Body of pancreas (tissue), 4 donors: ENCODE measurements at places on chromosomes 1 and 21. TPM values are rescaled to one million over a fixed set of nuclear protein-coding genes. Genes with fewer than 3 reads are reported as not detected.

DNA sequence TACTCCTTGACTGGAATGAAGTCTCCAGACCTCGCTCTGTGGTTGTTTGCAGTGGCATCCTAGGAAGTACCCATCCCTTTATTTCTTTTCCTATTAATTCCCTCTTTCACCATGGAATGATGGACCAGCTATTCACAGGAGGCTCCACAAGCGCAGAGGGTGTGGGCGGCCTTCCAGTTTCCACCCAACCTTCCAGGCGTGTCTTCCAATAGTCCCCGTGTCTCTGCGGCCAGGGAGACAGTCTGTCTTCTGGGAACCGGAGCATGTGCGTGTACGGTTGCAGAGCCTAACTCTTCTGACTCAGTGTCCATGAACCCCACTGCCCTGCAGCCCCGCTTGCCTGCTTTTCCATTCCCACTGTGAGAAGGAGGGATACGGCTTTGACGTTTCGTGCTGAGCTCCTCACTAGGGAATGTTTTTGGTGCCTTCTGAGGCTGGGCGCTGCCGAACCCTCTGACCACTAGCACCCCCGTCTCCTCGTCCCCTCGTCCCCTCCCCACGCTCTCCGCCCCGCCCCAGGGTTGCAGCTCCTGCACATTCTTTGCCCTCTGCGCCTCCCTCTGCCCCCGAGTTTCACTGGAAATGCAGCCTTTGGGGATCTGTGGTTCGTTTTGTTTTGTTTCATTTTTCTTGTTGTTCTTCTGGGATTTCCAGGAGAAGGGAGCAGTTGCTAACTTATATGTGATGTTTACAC, 26.3 kb upstream of the FAM3B start:
- DNase-seq, result no peak

DNA sequence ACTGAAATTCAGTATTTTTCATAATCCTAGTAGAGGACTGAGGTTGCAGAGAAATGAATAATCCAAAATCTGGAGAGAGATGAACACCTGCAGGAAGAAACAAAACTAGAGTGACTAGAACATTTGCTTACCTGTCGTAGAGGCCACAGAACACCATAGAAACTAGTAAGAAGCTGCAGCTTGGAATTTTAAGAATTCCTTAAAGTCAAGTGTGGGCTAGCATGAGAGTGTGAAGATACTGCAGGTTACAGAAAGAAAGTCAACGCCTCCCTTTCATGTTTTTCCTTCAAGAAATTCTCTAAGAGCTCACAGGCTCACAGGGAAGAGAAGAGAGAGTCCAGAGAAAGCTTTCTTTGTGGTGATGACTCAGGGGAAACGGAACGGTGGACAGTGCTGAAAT, 633.7 kb downstream of the LRRIQ3 start:
- DNase-seq, result no peak

GRCh38 chr1:107362468-107363140, 221.8 kb downstream of the NTNG1 start:
- no peak for DNase-seq

- DNase-seq, result no peak
Observed at GRCh38 chr1:233647073-233647472, 33.2 kb downstream of the KCNK1 start.

DNA sequence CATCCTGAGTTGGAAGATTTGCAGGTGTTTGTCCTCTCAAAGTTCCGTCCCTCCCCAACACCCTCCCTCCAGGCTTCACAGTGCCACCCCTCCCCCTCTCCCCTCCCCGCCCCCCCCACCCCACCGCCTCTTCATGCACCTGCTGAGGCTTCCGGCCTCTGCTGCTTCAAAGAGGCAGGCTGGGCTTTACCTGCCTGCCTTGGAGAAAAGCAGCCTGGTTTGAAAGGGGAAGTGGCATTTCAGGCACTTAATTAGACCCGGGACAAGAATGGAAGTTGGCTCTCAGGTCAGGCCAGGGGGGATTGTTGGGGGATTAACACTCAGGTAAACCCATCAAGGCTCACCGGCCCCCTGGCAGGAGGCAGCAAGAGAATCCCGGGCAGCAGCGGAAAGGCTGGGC, 21.1 kb downstream of the PAX7 start:
- DNase-seq, result no peak

DNA sequence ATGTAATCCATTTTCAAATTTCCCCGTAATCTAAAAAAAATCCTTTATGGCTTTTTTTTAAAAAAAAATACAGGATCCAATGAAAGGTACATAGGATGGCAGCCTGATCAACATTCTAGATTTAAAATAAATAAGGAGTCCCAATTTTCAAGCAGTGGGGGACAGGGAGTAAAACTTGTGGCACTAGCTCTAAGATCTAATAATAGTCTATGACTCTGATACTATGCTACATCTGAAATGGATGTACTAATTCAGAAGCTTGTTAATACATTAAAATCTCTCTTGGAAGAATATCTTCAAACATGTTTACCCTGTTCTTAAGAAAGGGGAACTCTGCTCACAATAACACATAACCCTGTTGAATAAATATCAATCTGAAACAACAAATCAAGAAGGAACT, 8.5 kb downstream of the DIPK1A start:
- DNase-seq, result no peak

DNA sequence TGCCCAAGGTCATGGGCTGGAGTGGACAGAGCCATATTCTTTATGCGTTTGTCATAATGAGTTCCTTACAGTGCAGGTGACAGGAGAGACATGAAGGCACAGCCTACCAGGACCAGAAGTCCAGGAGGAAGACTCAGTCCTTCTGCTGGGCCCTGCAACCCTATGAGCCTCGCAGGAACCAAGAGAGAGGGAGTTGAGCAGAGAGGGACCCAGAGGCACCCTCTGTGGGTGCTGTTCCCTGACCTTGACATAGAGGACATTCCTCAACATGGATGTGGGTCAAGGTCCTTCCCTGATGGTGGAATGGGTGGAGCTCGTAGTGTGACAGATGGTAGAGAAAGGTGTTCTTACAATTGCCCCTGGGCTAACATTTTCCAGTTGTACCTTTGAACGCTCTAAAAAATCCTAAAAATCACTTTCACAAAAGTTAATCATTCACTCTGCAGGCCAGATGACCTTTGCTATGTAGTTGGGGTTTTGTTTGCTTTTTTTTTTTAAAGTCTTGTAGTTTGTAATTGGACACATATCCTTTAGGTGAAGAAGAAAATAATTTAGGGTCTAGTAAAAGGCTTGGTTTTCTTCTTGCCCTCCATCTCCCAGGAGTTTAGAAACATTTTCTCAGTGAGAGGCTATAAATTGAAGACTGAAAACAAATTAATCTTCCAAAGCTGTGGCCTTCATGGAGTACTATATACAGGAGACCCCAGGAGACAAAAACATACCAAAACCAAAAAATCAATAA, 41.9 kb downstream of the MAB21L3 start:
- no peak for DNase-seq

DNA sequence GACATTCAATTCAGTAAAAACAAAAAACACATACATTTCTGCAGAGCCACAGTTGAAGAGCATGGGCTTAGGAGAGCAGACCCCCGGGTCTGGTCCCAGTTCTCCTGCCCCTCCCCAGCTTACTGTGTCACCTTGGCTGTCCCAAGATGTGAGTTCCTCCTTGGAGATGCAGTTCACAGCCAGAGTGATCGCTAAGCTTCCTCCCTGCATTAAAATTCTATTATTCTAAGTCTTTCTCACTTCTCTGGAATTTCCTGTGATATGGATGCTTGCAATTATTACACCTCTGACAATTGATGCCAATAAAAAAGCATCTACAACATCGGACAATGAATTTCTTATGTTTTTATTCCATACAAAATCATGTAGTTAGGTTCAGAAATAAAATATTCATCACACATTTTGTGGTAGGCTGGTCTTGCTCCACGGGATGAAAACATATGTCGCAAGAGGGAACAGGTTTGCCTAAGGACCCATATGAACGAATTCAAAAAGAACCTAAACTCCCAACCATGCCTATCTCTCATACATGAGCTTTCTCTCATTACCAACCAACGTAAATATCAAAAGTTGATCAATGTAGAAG, 328.5 kb upstream of the RUNX1 start:
- no peak for DNase-seq

- DNase-seq, result no peak
Observed at GRCh38 chr1:48216941-48217340, 5.6 kb upstream of the SLC5A9 start.

DNA sequence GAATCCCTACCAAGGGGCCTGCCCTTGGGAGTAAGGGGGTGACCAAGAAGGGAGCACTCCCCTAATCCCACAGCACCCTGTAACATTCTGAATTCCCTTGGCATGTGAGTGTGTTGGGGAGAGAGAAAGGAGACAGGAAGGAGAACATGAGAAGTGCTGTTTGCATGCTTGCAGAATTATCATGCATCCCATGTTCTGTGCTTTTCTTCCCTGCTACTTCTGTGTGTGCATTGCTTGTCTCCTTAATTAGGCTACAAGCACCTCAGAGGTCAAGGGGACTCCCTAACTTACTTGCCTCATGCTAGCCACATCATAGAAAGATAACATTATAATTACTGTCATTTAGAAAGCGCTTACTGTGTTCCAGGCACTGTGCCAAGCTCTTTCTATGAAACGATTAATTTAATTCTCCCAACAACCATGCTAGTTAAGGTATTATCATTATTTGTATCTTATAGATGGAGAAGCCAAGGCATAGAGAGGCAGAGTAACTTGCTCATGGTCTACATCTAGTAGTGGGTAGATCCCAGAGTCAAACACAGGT, 11.1 kb downstream of the NOS1AP start:
- no peak for DNase-seq

- no peak for DNase-seq
Observed at GRCh38 chr1:101323535-101323934, 86.7 kb downstream of the S1PR1 start.

- no peak for DNase-seq
Observed at GRCh38 chr21:32604464-32604863, 7.7 kb downstream of the CFAP298 start.

DNA sequence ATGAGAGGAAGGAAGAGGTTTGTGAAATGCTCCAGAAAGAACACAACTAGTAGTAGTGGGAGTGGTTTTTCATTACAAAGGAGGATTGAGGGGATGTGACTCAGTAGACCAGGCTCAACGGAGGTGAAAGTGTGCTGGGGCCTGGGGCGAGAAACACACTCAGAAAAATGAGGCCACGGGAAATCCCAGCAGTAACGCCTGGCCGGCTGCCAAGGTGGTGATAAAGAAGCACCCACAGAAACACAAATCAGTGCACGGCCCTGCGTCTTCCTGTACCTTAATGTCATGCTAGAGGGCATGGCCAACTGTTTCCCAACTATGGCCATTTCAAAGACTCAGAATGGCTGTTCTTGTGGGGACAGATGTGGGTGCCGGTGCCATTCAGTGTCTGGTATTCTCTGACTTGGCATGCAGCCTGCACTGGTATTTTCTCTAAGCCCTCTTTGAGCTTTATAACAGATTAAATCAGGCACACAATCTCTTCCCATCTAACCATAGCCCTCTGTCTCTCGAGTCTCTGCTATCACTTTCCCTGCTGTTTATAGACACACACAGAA, 38.2 kb downstream of the URB2 start:
- peak; percentile 39 for DNase-seq

GRCh38 chr1:208511242-208511860, 267.2 kb upstream of the PLXNA2 start:
- DNase-seq, result no peak

- DNase-seq, result peak; percentile 41
Observed at GRCh38 chr1:154962156-154962749, 671 bp upstream of the PYGO2 start.

GRCh38 chr1:57329001-57329527, 94.8 kb downstream of the DAB1 start:
- no peak for DNase-seq

DNA sequence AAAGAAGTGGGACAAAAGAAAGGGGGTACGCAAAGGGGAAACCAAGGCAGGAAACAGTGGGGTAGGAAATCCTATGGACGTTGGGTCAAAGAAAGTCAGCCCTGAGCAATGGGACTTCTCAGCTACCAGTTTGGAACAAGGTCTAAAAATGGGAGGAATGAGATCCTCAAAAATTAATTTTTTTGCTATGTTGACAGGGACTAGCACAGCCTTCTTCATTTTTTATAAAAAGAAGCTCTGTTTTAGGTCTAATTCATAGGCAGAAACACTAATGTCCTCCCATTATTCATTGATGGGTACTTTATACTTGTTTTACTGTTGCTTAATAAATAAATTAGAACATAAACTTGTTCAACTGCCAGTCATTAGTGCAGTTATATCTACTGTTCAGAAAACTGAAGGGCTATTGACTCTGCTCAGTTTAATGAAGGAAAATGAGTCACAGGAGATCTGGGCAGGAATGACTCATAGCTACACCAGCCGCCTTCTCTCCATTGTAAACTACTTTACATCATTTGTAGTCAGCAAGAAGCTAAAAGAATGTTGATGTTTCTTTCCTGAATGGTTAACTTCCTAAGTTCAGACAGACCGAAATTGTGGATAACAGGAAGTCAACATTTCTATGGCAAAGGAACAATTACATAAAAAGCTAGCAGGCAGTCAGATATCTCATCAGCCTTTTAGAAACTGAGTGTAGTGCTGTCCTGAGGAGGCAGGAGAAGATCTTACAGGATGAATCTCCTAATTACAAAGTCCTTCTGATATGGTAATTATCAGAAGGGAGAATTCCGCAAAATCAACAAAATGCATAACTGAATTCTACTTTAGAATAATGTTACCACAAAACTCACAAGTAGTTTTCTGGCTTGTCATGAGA, 356.4 kb upstream of the PKN2 start:
- peak; percentile 37 for DNase-seq

DNA sequence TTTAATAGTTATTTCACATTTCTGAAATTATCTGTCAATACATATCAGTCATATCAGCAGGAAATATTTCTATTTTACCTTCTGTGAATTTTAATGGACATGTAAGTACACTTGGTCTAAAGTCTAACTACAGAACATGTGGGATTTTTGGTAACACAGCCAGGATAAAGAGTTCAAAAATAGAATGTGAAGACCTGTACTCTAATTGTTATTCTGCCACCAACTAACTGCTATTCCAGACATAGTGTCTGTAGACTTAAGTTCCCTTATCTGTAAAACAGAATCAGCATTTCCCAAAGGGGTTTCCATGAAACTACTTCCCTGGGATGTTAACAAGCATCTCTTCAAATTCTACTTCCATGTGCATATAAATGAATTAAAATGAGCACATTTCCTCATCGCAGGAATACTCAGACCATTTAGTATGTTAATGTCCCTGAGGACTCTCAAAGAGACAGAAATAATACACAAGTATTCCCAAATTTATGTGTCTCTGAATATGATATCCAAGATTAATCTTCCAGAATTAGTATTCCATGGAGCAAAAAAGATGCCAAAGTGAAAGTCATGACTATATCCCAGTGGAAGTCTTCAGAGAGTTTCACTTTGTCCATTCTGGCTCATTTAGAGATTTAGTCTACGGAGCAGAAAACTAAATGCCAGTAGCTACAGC, 325.6 kb downstream of the NEGR1 start:
- DNase-seq, result no peak

- peak; percentile 21 for DNase-seq
Observed at GRCh38 chr1:227766015-227766634, 30.9 kb downstream of the SNAP47 start.

The ANGPTL7 gene
- total RNA-seq, result 3.6 TPM

The C1orf94 gene
- not detected for total RNA-seq

The HUNK gene
- 9.2 TPM for total RNA-seq

The SPRR5 gene
- not detected for total RNA-seq

The ASTN1 gene
- 0.78 TPM for total RNA-seq

The HMGB4 gene
- total RNA-seq, result not detected

The CHRM3 gene
- 67.2 TPM for total RNA-seq

The FRRS1 gene
- 2.0 TPM for total RNA-seq
